ENCODE measurements at places on chromosomes 6 and 20.

- no peak for DNase-seq
Observed at GRCh38 chr6:32581315-32582095, 8.1 kb downstream of the HLA-DRB1 start.

- DNase-seq: no peak
Observed at GRCh38 chr6:37324131-37325033, 29.4 kb upstream of the RNF8 start.

GRCh38 chr6:89073014-89073620, 7.4 kb upstream of the PNRC1 start:
- DNase-seq: no peak

DNA sequence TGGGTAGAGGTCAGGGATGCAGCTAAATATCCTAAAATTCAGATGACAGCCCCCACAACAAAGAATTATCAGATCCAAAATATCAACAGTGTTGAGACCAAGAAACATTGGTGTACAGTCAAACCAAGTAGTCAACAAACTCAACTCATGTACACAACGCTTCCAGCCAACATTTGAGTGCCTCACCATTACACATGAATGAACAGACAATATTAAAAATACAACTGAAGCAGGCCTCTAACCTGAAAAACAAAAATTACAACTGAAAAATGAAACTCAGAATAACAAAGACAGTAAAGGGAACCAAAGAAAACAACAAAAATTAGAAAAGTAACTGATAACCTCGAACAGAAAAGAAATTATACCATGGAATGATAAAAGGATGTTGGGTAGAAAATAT, 46.2 kb downstream of the HACE1 start:
- no peak for DNase-seq

- DNase-seq: no peak
Observed at GRCh38 chr20:20519269-20519668, 151.4 kb downstream of the INSM1 start.

Data from activated naive CD4-positive, alpha-beta T cell treated with anti-CD3 and anti-CD28 coated beads, Interleukin-2, amount 10 ng/mL, durations not matched to agents 7 days and 5 days (primary cell).